Motor neuron (in vitro differentiated cells): ENCODE measurements at places on chromosomes 7 and 10. TPM values are rescaled to one million over a fixed set of nuclear protein-coding genes. Genes with fewer than 3 reads are reported as not detected.

DNA sequence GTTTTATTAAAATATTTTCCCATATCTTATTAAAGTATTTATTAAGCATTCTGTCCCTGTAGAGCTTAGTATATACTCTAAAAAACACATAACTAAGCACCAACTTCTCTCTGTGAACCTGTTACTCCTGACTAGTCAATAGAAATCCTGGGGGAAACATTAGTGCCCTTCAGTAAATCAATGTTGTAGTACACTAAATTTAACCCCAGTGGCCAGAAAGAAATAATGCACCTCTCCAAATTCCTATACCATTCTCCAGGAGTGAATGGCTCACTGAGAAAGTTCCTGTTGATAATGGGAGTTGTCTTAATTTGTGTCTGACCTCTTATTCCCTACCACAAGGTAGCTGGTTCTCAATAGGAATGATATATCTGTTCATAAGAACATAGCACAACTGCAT, 188.2 kb downstream of the SEMA3D start:
- ATAC-seq: no peak

- ATAC-seq: no peak
Measured at GRCh38 chr10:30396293-30396692, 37.7 kb upstream of the MAP3K8 start.

DNA sequence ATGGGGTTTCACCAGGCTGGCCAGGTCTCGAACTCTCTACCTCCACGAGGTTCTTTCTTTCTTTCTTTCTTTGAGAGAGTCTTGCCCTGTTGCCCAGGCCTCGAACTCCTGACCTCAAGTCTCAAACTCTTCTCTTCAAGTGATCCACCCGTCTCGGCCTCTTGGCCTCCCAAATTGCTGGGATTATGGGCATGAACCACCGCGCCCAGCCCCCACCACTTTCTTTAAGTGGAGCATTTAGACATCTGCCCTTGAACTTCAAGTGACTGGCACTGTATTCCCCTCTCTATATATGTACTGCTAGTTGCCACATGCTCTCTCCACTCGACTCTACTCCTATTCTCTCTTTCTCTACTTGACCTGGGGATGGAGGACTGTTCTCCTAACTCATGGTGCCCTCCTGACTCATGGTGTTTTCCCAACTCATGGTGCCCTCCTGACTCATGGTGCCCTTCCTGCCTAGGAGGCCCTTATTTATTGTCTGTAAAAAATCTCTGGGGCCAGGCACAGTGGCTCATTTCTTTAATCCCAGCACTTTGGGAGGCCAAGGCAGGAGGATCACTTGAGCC, 19.3 kb upstream of the ACHE start:
- ATAC-seq: no peak

- no peak for ATAC-seq
Measured at GRCh38 chr7:150465414-150465813, 15.0 kb downstream of the GIMAP8 start.

- ATAC-seq: peak; percentile 41
Measured at GRCh38 chr10:14822879-14823755, 14.7 kb downstream of the CDNF start.

- ATAC-seq: no peak
Measured at GRCh38 chr10:36493516-36493880, 631.9 kb upstream of the ANKRD30A start.

The HTR5A gene
- 0.04 and 0.05 TPM in 2 replicates for total RNA-seq
